ENCODE measurements at places on chromosomes 16 and 17.

GRCh38 chr17:19410875-19411620, at the start of gene RNF112:
TSS of gene RNF112 (plus strand) at chr17:19411232. CDS start at chr17:19411409, 177 bp downstream.
- DNase-seq: no peak

DNA sequence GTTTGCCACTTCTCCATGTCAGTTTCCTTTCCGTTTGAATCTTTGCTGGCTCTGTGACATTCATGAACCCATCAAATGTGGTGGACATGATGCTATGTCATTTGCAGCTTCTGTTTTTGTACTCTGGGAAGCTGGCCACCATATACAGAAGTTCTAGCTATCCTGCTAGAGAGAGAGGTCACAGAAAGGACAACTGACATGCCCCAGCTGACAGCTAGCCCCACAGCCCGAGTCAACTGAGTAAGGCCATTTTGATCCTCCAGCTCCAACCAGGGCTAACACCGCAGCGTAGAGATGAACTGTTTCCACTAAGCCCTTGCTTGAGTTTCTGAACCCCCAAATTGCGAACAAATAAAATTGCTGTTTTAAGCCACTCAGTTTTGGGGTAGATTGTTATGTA, 33.8 kb downstream of the CCDC42 start:
- DNase-seq: no peak

GRCh38 chr17:53818271-53818670, 4.5 kb upstream of the KIF2B start:
- no peak for DNase-seq

GRCh38 chr17:57859601-57860413, 10.0 kb upstream of the MRPS23 start:
- DNase-seq: no peak

- DNase-seq: peak; percentile 68
Measured at GRCh38 chr17:18184143-18185031, 759 bp downstream of the ALKBH5 start.

GRCh38 chr16:87042551-87043230, 274.5 kb downstream of the C16orf95 start:
- no peak for DNase-seq

GRCh38 chr16:17171250-17172143, 299.3 kb downstream of the XYLT1 start:
- DNase-seq: no peak

GRCh38 chr17:74750327-74751069, 2.1 kb downstream of the NHERF1 start:
- peak; percentile 27 for DNase-seq

- DNase-seq: peak; percentile 73
Measured at GRCh38 chr16:74862743-74863244, 88.2 kb upstream of the FA2H start.

- DNase-seq: no peak
Measured at GRCh38 chr17:49339354-49339753, 22.7 kb downstream of the ZNF652 start.

DNA sequence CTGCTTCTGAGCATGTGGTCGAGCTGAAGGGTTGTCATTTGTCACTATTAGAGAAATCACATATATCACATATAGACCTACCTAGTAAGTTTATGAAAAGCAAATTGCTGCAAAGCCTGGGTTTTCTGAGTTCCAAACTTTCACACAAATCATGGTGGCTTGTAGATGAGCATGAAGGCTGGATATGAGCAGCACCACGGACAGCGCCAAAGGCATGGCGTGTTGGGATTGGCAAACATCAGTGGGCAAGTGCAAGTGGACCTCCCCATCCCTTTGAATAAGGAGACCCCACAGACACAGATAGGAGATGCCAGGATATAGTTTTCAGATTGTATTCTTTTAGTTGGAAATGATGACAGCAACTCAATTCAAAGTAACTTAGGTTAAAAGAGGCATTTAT, 77.6 kb upstream of the CACNG3 start:
- no peak for DNase-seq

DNA sequence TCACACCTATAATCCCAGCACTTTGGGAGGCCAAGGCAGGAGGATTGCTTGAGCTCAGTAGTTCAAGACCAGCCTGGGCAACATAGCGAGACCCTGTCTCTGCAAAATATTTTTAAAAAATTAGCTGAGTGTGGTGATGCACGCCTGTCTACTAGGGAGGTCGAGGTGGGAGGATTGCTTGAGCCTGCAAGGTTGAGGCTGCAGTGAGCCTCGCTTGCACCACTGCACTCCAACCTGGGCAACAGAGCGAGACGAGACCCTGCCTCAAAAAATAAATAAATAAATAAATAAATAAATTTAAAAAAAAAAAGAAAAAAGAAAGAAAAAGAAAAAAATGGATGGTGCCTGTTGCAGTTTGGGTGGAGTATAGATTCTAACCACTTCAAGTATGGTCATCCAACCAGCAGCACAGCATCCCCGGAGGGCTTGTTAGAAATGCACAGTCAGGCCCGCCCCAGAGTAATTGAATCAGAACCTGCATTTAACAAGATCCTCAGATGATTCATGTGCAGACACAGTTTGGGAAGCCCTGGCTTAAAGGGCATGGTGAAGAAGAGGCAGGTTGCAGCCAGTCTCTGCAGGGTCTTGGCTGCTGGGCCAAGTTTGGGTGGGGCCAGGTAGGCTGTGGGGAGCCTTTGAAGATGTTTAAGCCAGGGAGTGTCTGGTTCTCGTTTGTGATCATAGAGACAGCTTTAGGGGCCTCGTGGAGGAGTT, 40.8 kb downstream of the MRC2 start:
- DNase-seq: no peak

- peak; percentile 67 for DNase-seq
Measured at GRCh38 chr16:68236826-68237242, 907 bp upstream of the ESRP2 start.

- no peak for DNase-seq
Measured at GRCh38 chr17:48575673-48576478, 2.3 kb downstream of the HOXB4 start.

- DNase-seq: no peak
Measured at GRCh38 chr16:66203476-66203875, 163.0 kb upstream of the CDH5 start.

DNA sequence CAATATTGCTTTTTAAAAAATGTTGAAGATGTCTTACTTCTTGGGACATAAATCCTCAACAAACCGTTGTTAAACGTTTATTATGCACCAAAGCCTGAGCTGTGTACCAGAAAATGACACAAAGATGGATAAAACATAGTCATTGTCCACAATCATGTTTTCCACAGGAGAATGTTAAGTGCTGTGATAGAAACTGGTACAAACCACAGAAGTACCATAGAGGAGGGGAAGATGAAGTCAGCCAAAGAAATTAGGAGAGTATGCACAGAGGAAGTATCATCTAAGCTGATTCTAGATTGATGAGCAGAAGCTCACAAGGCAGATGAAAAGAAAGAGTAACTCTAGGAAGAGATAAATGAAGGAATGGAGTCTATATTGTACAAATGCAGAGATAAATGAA, 142.6 kb upstream of the HLF start:
- DNase-seq: no peak

DNA sequence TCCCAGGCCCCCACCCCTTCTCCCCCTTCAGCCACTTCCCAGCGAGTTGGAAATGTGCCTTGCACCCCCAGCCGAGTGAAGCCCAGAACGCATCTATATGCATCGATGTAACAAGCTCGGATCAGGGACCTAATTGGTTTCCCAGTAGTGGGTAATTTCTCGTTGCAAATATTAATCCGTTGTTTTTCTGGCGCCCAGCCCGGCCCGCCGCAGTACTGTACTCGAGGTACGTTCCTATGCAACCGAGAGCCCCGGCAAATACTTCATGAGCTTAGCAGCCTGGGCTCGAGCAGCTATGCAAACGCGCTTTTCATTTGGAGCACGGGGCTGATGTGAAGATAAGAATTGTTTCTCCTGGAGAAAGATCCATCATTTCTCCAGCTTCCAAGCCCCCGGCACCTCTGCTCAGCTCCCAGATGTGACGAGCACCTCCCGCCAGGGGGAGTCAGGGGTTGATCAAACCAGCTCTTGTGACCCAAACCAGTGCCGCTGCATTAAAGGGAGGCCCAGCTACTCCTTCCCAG, 229.8 kb downstream of the KATNIP start:
- peak; percentile 68 for DNase-seq

DNA sequence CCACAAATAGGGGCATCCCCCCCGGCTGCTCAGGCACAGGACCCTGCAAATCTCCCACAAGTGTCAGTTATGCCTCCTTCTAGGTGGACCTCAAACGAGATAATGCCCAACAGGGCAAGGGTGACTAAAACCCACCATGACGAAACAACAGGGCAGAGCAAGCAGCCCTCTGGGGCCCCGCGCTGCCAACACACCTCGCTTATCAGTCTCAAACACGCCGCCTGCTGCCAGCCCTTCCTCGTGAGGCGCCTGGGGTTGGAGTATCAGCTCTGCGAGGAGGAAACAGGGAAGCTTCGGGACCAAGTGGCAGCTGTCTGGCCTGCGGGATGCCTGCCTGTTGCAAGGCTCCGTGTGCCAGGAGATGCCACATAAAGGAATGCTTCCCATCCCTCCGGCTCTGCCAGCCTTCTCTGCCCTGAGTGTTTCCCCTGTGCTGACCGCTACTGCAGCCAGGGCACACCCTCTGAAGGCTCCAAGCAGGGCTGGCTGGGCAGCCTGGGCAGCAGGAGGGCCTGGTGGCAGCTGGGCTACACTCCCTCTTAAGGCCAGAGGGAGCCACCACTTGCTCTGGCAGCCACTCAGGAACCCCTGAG, 2.5 kb downstream of the SMIM5 start:
- peak; percentile 27 for DNase-seq

DNA sequence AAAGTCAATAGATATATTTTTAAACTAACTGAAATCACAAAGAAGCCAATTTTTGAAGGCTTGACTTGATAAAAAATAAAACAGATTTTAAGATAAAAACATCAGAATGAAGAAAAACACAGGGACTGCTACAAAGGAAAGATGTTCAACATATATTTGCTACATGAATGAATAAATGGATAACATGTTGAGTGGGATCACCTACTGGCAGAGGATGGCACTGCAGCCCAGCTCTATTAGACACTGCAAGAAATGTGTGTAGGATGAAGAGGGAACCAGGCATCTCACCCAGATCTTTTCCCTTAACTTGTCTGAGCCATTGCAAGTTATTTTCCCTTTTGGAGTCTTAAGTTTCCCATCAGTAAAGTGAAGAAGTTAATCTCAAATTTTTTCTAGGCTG, 4.2 kb downstream of the AIPL1 start:
- DNase-seq: peak; percentile 22

DNA sequence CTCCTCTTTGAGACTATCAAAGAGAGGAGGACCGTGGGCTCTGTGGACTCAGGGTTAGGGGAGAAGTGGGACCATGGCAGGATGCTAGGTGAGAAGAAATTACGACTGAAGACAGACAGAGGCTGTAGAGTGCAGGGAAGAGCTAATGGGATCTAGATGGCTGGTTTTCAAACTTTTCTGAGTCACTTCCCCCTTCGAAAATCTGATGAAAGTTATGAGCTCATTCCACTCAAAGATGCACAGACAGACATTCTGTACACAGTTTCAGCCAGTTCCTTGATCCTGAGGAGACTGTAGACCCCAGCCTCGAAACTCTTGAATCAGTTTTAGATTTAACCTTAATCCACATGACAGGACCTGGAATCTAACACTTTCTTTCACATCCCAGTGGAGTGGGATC, 40.7 kb downstream of the RGS9 start:
- no peak for DNase-seq

DNA sequence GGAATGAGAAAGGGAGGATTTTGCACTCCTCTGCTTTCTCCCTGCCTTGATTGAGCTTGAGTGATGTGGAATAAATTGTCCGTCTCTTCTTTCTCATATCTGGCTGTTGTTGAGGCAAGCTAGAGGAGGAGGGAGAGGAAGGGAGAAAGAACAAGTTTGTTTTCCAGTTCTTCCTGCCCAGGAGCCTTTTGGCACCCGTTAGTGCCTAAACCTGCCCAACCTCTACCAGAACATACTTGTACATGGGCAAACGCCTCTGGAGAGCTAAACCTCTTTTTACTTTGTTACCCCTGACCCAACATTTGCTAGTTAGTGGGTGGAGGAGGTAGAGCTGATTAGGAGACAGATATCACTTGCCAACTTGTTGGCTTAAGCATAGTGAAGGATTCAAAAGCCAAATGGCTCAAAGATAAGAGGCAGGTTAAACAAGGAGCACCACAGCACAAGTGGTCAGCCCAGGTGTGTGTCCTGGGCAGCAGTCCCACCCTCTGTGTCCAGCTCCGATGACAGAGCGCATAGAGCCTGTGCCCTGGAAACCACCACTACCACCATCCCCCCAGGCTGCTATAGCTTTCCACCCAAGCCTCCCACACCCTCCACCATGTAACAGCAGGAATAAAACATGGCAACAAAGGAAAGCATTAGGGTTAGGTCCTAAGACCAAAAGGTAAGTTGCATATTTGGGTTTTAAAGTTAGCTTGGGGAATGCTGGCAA, 6.5 kb downstream of the ODF4 start:
- no peak for DNase-seq

DNA sequence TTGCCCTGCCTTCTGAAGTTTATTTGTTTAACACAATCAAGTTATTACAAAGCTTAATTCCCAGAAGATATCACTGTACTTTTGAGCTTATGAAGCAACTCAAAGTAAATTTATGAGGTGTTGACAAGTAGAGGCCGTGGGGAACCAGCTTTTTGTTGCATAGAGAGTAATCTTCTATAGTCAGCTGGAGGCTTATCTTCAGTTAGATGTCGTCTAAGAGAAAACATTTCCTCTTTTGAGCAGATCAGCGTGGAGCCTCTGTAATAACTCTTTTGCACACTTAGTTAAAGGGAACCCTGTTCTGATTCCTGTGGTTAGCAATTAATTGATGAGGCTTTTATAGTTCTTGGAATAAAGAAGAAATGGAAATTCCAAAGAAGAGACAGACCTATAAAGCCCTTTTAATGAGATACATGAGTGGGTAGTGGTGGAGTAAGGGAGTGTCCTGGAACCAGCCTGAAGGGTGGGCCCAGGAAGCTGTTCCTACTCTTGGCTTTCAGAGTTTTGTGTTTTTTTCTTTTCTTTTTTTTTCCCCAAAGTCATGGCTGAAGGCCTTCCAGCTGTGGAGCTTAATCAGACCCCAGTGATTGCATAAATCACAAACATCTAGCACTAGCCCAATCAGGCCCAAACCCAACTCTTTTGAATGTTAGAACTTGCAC, 28.9 kb upstream of the MAP3K14 start:
- DNase-seq: no peak

GRCh38 chr17:77206158-77206956, 65.6 kb downstream of the SEC14L1 start:
- no peak for DNase-seq

GRCh38 chr17:4980644-4981216, 6.7 kb downstream of the CAMTA2 start:
- DNase-seq: peak; percentile 64

DNA sequence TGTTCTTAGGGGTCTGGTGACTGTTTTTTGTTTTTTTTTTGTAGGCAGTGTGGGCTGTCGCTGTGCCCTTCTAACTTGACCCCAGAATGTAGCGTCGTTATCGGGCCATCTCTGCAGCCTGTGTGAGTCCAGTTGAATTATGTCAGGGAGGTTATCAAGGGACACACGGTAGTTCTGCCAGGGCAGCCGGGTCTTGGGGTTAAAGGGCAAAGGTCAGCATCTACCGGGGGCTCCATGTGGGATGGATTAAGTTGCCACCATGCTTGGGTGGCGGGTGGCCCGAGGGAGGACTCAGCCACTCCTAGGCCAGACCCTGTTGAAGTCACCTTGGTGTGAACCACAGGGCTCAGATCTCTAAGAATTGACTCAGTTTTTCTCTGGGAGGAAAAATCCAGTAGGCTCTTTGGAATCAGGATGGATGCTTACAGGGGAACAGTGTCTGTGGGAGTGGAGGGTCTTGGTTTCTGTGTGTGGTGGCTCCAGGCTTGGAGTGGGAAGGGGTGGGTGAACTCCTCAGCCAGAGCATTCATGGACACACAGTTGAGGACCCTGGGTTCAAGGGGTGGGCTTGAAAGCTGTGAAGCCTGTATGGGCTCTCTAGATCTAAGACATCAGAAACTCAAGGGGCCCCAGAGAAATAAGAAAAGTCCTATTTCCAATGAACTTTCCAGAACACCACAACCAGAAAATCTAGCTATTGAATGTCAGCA, 191.7 kb downstream of the IRF8 start:
- no peak for DNase-seq

Measured in DMS53 (cell line).